ENCODE measurements at places on chromosomes 5 and 9.

DNA sequence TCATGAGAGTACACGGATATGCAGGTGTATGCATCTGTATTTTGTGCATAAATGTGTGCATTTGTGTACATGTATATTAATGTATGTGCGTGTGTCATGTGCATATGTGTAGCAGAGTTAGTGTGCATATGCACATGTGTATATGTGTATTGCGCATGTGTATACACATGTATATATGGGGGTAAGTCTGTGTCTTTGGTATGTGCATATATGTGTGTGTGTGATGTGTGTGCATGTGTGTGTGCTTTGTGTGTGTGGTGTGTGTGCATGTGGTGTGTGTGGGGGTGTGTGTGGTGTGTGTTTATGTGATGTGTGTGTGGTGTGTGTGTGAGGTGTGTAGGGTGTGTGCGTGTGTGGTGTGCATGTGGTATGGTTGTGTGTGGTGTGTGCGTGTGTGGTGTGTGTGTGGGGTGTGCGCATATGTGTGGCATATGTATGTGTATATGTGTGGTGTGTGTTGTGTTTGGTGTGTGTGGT, 13.1 kb upstream of the CTSL start:
- DNase-seq = no peak

DNA sequence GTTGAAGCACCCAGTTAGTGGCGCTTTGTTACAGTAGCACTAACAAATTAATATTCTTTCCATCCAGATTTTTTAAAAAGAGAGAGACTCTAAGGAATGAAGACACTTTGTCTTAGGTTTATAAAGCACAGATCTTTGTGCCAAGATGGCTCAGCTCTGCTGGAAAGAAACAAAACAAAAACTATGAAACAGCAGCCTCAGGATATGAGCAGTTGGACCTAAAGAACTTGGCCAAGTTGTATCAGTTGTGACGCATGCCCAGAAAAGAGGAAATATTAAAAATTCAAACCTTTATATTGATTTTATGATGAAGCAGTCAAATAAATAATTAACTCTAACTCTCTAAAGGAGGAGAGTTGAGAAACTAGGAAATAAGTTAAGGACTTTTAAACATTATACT, 427.2 kb downstream of the SPOCK1 start:
- no peak for DNase-seq

DNA sequence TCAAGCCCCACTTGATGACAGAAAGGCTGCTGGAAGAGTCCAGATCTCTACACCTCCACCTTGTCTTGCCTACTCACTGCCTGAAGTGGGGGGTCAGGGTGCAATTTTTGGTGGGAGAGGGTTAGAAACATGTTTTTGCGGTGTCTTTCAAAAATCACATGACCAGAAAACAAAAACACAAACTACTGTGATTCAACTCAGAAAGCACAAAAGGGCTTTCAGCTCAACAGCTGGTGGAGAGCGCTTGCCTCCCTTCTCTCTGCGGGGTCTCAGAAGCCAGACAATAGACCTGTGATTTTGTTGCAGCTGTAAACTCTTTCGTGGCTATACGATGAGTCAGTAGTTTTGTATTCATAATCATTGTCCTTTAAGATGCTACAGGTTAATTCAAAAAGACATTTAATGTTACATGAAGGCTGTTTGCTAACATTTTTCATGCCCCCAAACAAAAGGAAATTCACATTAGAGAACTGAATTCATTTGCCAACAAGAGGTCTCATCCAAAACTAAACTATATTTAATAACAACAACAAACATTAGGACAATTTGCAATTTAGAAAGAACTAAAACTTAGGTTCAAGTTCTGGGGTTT, 172.6 kb upstream of the RAI14 start:
- no peak for DNase-seq

GRCh38 chr5:12691330-12691729, 787.1 kb upstream of the CTNND2 start:
- DNase-seq = no peak

GRCh38 chr9:1383899-1384455, 333.8 kb downstream of the DMRT2 start:
- no peak for DNase-seq

DNA sequence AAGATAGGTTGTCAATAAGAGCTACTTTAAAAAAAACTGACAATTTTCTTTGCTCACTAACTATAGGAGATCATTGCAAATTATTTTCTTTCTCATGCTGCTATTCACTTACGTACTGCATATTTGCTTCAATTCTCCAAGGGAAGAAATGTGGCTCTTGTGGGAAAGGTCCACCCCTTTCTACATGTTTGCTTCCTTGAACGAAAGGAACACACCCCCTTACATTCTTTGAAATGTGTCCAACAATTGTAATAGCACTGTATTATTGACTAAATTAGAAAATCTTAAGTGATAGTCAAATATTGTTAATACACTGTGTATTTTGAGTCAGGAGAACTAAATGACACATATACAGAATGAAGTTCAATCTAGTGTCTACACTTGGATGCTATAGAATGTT, 5.2 kb downstream of the MEF2C start:
- no peak for DNase-seq

DNA sequence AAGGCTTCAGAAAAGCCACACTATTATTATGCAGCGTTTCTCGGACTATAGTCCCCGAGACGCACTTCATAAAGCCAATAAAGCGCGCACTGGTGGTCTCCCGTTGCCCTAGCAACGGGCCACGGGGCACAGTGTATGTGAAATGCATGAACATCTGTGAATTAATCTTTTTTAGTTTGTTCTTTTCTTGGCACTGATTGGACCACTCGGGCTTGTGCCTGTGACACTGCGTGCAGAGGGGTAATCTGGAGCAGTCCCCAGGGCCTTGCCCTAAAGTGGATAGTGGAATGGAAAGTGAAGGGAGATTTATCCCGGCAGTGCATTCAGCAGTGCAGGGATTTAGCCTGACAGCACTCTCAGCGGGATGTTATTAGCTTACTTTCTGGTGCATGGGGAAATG, 92.1 kb downstream of the TLE4 start:
- no peak for DNase-seq

DNA sequence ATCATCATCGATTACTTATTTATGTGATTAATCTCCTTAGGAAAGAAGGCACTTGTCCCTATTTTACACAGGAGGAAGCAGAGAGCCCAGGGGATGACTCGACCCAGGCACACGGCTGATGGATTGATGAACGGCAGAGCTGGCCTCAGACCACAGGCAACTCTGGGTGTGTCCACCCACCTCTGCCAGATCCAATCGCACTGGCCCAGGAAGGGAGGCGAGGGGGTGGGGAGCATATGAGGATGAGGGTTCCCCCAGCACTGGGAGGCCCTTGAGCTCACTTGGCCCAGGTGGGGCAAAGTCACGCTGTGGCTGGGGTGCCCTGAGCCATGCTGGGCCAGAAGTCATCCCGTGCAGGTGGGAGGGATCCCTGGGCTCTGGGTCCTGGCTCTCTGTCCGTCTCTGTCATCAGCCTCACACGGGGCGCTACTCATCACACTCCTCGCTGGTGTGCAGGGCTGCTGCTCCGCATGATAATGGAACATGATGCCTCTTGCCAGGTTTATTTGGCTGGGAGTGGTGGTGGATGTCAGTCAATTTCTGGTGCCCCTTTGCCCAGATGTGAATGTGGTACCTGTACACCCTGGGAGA, 160.1 kb downstream of the GAPVD1 start:
- no peak for DNase-seq

GRCh38 chr5:153974131-153974812, 64.4 kb downstream of the FAM114A2 start:
- peak; percentile 46 for DNase-seq

- DNase-seq = no peak
Measured at GRCh38 chr5:65171645-65172044, 310.1 kb downstream of the ADAMTS6 start.

- no peak for DNase-seq
Measured at GRCh38 chr9:130448035-130448624, 3.4 kb downstream of the ASS1 start.

DNA sequence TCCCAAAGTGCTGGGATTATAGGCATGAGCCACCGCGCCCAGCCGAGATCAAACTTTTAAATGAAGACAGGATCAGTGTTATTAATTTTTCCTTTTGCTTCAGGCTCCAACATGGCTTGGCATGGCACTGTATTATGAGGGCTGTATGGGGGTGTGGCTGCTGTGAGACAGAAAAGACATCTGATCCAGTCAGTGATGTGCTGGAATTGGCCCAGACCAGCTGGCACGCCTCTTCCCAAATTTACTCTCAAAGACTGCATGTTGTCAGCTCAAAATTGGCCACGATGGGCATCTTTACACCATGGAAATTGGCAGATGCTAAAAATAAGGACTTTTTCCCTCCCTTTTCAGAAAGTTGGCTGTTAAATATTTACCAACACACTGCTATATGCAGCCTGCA, 12.1 kb upstream of the COL27A1 start:
- DNase-seq = no peak

DNA sequence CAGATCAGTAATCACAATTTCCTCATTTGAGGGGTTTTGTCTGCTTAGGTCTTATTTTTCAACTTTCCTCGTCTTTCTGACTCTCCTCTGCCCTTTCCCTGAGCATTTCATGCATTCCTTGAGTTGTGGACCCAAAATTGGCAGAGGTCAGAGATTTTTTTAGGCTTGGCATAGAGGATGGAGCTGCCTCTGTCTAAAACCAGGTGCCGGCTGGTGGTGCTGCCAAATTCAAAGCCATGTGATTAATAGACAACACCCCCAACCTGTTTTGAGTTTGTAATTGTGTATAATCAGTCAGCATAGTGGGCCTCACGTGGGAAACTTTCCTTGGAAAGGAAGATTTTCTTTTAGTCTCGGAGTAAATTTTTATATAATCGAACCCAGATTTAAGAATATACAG, 39.6 kb downstream of the TJP2 start:
- DNase-seq = no peak

GRCh38 chr9:95226921-95227320, 90.6 kb downstream of the FANCC start:
- DNase-seq = no peak

DNA sequence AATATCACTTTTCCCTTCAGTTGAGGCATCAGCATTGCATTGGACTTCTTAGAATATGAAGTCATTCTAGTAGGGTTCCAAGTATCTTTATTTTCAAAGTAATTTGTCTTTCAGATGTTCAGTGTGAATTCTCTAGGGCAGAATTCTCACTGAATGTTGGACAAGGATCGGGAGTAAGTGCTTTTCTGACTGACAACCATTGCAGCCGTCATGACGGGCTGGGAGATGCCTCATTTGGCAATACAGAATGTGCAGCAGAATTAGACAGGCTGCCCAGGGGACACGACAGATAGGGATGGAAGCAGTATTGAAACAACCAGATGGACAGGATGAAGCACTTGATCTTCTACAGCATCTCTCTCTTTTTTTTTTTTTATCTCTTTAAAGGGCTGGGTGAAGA, 129.0 kb downstream of the ICE1 start:
- no peak for DNase-seq

DNA sequence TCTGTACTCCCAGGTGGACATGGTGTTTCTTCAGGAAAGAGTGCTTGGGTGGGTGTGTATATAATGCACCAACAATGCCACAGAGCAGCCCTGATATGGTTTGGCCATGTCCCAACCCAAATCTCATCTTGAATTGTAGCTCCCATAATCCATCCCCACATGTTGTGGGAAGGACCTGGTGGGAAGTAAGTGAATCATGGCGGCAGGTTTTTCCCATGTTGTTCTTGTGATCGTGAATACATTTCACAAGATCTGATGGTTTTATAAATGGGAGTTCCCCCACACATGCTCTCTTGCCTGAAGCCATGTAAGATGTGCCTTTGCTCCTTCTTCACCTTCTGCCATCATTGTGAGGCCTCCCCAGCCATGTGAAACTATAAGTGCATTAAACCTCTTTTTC, 158.5 kb downstream of the NR3C1 start:
- no peak for DNase-seq

DNA sequence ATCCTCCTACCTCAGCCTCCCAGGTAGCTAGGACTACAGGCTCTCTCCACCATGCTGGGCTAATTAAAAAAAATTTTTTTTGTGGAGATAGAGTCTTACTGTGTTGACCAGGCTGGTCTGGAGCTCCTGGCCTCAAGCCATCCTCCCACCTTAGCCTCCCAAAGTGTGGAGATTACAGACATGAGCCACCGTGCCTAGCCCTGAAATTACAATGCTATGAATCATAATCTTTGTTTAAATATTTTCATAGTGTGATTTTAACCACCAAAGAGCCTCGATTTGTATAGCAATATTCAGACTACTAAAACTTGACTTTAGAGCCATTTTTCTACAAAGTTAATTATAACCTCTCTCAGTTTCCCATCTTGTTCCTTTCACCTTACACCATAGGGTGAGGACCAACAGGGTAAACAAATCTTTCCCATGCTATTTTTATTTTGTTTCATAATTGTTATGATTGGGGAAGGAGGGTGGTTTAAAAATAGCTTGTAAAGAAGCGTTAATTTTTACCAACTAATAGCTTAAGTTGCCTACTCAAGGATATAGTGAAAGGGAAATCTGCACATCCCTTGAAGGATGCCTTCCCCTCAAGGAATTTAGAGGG, 32.7 kb downstream of the UBE2D2 start:
- no peak for DNase-seq

GRCh38 chr9:89668216-89668865, 63.5 kb downstream of the GADD45G start:
- no peak for DNase-seq

DNA sequence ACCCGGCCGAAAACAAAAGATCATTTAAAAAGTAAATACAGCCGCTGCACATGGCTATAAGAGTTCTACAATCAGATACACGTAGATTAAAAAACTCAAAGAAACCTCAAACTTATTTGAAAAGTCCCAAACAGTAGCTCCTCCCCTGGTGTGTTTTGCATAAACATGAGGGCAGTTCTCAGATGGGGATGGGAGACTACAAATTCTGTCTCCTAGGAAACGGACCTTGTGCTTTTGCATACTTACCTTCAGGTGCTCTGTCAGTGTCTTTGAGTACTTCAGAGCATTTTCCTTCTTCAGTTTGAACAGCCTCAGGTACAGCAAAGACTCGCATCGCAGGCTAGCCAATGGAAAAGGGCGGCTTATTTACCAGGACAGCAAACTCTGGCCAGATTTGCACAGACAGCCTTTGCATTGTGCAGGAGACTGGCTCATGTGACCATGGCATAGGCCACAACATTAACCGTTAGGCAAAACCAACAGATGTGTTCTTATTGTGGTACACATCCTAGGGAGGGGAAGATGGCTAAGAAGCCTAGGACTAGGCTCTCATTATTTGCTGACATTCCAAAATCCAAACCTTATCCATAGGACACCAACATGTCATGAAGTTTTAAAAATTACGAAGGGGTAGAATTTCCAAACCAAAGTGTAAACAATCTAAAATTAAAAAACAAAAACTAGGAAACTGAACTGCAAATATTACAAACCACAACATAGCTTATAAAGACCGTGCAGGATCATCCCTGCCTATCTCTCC, 12.8 kb downstream of the LEAP2 start:
- DNase-seq = no peak

DNA sequence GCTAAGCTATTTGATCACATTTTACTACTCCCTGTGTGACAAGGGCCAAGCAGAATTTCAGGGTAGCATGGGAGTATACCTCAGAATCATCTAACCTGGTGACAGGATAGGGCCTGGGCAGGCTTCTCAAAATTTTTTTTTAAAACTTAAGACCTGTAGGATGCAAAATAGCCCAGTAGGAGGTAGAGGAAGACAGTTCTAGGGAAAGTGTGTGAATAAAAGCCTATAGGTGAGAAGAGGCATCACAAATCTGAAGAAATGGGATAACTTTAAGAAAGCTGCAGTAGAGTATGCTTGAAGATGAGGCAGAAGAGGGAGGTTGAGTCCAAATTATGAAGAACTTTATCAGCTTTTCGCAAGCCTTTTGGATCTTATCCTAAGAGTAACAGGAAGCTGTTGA, 32.3 kb downstream of the CNTRL start:
- peak; percentile 49 for DNase-seq

Measured in CD4-positive, alpha-beta T cell treated with Interleukin-21 for 1 hour (primary cell).